ENCODE measurements at places on chromosomes 1 and 21.

DNA sequence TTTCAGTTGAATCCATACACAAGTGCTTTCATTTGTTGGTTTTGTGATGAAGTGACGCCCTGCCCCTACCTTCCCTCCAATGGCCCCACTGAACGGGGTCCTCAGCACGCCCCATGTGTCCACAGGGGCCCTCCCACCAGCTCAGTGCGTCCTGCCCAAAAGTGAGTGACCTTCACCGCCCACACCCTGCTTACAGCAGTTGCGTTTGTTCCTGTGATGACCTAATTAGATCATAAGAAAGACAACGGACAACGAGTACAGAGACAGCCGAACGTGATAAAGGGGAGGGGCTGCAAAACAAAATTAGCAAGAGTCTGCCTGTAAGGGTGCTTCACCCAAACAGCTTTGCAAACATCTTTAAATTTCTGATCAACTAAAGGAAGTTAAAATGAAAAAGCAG lies 38.2 kb upstream of the RIPK4 start:
- DNase-seq, result no peak

DNA sequence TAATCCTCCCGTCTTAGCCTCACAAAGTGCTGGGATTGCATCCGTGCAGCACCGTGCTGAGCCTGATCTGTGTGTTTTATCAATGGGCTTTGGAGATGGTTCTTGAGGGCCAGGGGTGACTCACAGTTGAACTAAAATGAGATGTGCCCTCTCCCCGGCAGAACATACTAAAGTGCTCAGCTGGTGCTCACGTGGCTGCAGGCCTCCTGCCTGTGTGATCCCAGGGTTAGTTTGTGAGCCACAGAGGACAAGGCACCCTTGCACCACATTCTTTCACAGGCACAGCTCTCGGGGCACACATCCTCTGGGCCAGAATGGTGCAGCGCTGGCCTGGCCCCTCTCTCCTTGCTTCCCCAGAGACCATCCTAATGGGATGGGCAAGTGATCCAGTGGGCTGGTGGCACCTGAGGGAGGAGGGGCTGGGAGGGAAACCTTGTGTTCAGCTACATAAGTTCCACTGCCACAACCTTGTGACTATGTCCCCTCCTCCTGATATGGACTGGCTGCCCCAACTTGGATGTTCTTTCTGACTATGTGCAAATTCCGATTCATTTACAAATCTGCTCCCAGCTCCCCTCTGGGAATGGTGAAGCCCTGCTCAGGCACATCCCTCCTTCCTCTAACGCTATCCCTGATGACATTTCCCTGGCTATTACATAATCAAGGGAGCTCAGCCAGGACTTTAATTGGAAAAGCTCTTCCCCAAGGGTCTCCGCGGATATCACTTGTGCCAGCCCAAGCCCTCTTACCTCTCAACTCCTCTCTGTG lies 197.0 kb upstream of the EDN2 start:
- DNase-seq, result no peak

DNA sequence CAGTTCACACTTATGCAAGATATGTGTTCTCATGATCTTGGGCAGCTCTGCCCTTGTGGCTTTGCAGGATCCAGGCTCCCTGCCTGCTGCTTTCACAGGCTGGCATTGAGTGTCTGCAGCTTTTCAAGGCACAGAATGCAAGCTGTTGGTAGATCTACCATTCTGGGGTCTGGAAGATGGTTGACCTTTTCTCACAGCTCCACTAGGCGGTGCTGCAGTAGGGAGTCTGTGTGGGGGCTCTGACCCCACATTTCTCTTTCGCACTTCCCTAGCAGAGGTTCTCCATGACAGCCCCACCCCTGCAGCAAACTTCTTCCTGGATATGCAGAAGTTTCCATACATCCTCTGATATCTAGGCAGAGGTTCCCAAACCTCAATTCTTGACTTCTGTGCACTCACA lies 500.5 kb downstream of the BRINP3 start:
- DNase-seq, result no peak

- DNase-seq, result no peak
These were observed 69.4 kb downstream of the ALG14 start for GRCh38 chr1:95003433-95003738.

DNA sequence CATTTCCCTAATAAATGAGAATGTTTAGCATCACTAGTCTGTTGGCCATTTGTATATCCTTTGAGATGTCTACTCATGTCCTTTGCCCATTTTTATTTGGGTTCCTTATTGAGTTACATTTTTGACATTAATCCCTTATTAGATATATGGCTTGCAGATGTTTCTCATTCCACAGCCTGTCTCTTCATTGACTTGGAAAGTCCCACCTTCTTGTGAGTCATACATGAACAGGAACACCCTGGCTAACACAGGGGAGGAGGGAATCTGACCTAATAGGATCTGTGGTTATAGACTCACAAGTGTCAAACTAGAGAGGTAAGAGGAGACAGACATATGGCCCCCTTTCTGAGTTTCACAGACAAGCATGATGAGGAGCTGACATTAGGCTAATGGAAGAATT lies 11.5 kb downstream of the ZP4 start:
- no peak for DNase-seq

All from GM13976 (cell line).